HFFc6 (cell line): ENCODE measurements at places on chromosomes 16 and 17.

- no peak for DNase-seq
Measured at GRCh38 chr16:55605754-55606336, 39.4 kb downstream of the CAPNS2 start.

GRCh38 chr16:85601730-85602401 lies 11.3 kb upstream of the GSE1 start:
- no peak for DNase-seq

DNA sequence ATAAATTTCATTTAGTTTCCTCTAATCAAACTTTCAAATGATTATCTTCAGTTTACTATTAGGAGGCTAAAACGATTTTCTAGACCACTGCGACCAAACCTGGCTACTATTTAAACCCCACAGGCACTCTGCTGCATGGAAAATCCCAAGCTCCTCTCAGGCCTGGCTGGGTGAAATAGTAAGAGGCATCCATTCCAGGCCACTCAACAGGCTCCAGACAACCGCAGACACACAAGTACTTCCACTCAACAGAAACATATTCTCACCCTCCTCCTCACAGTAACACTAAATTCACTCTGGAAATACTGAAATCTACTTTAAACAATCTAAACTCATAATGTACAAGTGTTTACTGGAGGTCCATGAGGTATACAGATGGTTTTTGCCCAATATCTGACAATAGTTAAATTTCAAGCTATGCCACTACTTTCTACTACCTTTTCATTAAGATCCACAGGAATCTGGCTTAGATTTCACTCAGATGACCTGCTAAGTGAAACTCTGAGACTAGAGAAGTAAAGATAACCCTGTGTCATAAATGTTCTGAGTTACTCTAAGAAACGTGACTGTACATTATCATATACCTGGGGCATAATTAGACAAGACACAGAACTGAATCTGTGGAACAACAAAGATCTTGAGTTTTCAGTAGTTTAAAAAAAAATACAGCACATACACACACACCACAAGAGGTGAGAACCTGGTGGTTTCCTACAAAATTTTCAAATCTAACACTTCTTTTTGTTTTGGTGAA lies 10.4 kb downstream of the VPS53 start:
- DNase-seq = no peak

GRCh38 chr17:2144701-2145100 lies 89.8 kb downstream of the HIC1 start:
- DNase-seq = no peak

- no peak for DNase-seq
Measured at GRCh38 chr17:64783031-64783461, 120.9 kb upstream of the SMURF2 start.

DNA sequence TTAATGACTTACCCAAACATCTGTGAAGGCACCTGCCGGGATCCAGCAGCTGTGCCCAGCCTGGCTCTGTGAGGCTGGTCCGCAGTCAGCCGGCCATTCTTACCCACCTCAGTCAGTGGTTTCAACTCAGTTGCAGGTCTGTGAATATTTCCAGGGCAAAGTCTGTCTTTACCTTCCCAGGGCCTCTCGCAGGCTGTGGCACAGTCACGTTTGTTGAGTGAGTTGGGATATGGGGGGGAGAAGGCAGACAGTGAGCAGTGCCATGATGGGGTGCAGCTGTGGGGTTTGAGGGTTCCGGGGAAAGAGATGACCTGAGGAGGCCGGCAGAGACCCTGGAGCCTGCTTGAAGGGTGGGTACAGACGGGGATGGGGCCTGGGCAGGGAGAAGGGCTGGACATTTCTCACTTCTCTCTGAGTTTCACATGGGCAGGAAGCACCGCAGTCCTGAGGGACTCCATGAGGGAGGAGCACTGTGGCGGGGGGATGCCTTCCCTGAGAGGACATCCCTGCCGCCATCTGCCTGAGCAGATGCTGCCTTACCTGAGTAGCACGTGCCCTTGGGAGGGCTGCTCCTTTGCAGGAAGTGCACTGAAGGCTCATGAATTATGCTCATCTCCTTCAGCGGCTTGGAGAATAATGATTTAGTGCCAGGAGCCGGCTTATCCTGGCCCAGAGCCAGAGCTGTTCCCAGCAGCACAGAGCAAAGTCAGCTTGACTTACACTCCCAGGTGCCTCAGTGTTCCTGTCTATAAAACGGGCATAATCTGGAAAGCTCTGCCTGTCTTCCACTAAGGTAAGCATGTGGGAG lies 48.1 kb downstream of the KSR1 start:
- DNase-seq = no peak

- DNase-seq = peak; percentile 25
Measured at GRCh38 chr16:8572919-8573724, 17.2 kb downstream of the TMEM114 start.

- DNase-seq = no peak
Measured at GRCh38 chr16:74682556-74682955, 15.9 kb upstream of the RFWD3 start.

- DNase-seq = no peak
Measured at GRCh38 chr17:74972107-74972972, at the start of gene HID1. Gene HID1 (minus strand): TSS chr17:74972759. CDS start chr17:74972656, 103 bp downstream.

- no peak for DNase-seq
Measured at GRCh38 chr16:57825298-57826044, 23.2 kb upstream of the KIFC3 start.

DNA sequence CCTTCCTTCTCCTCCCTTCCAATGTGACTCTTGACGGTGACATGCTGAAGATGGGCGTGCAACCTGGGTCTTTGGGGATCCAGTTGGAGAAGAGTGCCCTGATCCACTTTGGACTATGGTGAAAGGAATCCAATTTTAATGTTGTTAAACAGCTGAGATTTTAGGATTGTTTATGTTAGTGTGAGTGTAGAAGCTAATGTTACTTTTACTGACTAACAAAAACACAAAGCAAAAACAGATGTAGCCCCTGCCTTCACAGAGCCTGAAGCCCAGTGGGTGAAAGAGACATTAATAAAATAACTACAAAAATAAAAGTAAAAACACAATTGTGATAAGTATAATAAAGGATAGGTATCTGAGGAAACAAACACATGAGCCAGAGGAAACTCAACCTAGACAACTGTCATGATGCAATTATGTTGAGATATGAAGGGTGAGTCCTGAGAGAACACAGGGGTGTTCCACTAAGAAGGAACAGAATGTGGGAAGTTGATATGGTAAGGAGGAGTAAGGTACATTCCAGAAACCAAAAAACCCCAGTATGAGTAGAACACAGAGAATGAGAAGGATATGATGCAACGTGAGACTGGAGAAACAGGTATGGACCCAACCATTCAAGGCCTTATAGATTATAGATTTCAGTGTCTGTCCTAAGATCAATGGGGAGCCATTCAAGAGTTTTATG lies 115.1 kb upstream of the PMFBP1 start:
- no peak for DNase-seq

- DNase-seq = no peak
Measured at GRCh38 chr16:76345163-76345661, 68.0 kb downstream of the CNTNAP4 start.

- DNase-seq = no peak
Measured at GRCh38 chr17:77476006-77476405, 335.2 kb downstream of the SEC14L1 start.

GRCh38 chr17:50905460-50905803 lies 39.3 kb upstream of the TOB1 start:
- DNase-seq = no peak

GRCh38 chr16:17926461-17926860 lies 410.1 kb downstream of the NPIPA8 start:
- no peak for DNase-seq

DNA sequence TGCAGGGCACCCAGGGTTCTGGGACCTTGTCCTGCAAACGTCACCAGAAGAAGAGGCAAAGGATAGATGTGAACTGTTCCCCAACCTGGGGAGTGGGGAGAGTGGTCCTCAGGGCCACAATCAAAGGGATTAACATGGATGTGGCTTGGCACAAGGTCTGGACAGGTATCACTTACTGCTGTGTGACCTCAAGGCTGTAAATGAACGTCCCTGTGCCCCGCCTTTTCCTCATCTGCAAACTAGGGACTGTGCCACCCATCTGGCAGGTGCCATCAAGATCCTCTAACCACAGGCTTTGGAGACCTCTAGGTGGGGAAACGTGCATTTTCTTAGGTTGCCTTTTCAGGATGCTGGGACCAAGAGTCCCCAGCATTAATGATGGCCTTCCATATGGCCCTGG lies 25.1 kb downstream of the SLC5A10 start:
- no peak for DNase-seq

DNA sequence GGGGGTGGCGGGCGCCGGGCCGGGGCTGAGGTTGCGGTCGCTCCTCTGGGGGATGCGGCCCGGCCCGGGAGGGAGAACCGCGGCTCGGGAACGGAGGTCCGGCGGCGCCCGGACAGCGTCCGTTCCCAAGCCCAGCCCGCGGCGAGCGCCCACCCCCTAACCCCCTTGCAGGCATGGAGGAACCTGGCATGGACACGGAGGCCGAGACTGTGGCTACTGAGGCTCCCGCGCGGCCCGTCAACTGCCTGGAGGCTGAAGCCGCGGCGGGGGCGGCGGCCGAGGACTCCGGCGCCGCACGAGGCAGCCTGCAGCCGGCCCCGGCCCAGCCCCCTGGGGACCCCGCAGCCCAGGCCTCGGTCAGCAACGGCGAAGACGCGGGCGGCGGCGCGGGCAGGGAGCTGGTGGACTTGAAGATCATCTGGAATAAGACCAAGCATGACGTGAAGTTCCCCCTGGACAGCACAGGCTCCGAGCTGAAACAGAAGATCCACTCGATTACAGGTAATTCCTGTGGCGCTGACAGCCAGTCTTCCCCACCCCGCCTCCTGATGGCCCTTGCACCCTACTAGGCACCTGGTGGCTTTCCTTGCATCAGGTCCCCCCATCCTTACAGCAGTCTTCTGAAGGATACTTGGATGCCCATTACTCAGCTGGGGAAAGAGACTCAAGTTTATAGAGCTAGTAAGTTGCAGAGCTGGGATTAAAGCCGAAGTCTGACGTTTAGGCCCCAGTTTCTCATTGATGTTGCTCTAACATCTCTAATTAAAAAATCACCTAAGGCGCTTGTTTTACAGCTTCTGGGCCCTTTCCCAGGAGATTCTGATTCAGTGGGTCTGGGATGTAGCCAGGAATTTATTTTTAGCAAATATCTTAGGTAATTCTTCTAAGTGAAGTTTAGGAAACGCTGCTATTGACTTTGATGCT lies 514 bp downstream of the UBFD1 start:
- peak; percentile 51 for DNase-seq

DNA sequence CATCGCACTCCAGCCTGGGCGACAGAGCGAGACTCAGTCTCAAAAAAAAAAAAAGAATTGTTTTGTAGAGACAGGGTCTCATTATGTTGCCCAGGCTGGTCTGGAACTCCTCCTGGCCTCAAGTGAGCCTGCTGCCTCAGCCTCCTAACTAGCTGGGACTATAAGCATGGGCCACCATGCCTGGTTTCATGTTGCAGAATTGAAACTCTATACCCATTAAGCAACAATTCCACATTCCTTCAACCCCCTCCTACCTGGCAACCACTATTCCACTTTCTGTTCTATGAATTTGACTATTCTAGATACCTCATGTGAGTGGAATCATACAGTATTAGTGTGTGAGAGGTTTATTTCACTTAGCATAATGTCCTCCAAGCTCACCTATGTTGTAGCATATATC lies 24.5 kb downstream of the RNF135 start:
- no peak for DNase-seq

GRCh38 chr17:7436556-7437368 lies 1.5 kb downstream of the TMEM102 start:
- peak; percentile 66 for DNase-seq

DNA sequence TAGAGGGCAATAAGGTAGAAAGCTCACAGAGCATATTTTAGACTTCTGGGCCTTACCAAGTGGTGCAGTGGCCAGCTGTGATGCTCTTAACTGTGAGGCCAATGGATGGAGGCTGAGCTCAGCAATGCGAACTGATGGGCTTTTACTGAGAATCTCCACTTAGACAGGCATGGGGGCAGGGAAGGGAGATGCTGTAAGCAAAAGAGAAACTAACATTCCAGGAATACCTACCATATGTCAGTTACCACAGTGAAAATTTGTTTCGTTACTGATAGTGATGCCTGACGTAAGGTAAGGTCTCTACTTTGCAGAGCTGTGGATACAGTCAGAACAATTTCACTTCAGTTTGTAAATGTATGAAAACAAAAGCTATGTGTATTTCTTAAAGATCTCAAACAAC lies 250.6 kb upstream of the ZFHX3 start:
- DNase-seq = peak; percentile 14

- no peak for DNase-seq
Measured at GRCh38 chr17:20156196-20157000, 147.2 kb downstream of the SPECC1 start.

GRCh38 chr16:65218348-65218747 lies 96.5 kb upstream of the CDH11 start:
- DNase-seq = no peak

DNA sequence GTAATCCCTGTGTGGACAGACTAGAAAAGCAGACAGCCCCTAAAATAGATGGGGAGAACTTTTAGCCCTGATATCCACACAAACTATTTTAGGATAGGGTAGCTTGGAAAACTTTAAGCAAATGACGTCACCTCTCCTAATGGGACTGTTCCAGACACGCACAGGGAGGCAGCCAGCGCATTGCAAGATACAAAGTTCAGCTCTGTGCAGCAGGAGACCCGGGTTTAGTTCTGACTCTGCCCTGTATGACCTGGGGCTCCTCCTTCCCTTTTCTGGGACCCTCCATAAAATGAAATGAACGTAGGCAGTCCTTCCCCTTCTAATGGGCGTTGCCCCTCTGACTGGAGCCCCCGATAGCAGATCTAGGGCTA lies 6.3 kb downstream of the ZNF689 start:
- DNase-seq = no peak
